NCI-H1048 (cell line): ENCODE measurements at places on chromosomes 11 and 22.

DNA sequence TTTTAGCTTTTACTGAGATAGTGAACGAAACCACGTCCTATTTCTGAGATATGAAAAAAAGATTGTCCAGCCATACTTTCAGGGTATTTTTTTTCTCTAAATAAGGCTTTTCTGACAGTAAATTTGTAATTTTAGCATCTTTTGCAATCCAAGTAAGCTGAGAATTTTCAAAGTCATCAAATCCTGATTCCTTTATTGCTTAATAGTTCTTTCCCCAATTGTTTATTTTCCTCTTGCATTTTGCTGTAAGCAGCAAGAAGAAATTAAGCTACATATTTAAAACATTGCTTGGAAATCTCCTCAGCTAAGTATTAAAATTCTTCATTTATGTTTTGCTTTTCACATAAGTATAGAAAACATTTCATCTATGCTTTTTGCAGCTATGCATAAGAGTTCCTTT lies 493.3 kb upstream of the CCDC179 start:
- DNase-seq: no peak

DNA sequence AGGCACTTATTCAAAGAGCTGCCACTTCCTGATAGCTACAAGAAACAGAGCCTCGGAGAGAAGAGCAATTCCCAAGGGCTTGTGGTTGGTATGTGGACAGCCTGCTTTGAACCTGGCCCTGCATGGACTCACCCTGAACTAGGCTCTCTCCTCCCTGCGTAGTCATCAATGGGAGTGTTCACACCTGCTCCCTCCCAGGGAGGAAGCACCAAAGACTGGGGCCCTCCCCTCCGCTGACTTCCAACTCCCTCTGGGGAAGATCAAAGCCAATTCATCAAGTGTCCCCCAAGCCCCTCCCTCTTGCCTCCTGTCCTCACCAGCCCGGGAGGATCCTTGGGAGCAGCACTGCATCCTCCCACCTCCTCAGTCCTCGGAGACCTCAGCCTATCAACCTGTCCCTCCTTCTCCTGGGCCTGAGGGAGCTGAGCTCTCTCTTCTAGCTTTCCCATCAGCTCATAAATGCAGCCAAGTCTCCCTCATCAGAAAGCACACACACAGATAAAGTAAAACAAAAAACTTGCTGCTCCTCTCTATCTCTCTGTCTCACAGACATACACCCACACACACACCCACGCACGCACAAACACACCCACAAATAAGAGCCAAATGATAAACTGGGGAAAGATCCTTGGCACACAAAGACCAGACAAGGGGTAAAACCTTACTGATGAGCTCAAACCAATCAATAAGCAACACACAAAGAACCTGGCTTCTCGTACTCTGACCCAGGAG lies 3.3 kb downstream of the A4GALT start:
- DNase-seq: no peak

DNA sequence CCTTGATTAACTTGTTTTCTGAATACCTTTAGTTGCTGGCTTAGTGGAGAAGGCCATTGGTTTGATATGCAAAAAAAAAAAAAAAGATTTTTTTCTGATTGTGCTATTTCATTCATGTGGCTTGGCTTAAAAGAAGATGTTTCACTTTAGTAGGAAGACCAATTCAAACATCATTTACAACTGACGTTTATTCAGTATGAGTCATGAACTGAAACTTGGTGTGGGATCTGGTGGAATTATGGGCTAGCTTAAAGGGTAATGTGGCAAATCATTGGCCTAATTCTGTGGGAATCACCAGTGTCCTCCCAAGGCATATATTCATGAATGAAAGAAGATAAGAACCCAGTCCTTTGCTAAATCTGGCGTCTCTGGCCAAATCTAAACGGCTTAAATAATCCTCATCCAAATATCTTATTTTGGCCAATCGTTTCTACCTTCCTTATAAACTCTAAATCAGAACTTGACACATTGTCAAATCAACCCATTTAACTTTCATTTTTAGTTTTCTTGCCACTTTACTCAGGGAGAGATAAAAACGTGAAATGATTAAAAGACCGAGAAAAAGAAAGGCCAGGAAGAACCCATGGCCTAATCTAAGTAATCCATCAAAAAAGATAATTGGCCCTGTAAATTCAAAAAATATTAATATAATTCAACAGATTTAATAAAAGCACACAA lies 77.0 kb downstream of the DDIAS start:
- no peak for DNase-seq

DNA sequence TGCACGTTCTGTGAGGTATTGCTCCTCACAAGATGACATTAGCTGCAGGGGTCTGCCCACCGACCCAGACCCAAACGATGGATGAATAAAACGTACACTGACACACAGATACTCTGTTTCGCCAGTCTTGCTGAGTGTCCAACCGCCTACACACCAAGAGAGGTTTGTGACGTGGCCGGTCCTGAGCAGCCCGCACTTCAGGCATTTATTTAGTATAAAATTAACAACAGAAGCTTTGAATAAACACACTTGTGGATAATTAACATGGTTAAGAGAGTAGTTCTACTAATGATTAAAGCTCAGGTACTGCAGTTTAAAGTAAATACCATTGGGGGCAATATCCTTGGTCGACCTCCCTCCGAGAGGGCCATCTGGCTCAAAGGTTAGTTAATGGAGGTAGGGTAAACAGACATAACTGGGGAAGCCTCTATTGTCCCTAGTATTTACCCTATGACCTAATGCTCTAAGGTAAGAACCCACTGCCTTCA lies 75.7 kb downstream of the CCDC83 start:
- no peak for DNase-seq

DNA sequence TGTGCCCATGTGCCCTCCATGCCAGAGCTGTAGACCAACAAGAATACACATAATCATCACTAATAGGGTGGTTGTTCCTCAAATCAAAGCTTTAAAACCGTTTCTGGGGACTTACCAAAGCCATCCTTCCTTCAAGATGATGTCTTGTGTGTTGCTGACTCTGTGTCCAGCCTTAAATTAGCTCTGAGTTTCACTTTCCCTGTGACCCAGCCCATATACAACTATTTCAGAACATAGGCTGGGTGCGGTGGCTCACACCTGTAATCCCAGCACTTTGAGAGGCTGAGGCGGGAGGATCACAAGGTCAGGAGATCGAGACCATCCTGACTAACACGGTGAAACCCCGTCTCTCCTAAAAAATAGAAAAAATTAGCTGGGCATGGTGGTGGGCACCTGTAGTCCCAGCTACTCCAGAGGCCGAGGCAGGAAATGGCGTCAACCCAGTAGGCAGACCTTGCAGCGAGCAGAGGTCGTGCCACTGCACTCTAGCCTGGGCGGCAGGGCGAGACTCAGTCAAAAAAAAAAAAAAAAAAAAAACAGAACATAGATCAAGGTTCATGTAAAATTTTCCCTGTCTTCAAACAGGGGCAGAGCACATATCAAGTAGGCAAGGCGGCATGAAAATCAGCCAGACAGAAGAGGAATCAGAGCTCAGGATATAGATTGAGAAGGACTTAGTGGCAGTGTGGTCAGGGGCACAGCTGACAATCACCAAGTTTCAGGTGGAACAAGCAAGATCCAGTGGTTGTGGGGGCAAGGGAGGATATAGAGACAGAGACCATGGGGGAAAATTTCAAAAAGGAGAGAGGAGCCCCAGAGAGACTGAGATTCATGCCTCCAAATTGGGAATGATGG lies at the start of gene PLAAT2:
Gene PLAAT2, minus strand, starts transcription at position 179 of the 855 bp plus-strand sequence. Its CDS starts 55 bp downstream, at position 124.
- no peak for DNase-seq

DNA sequence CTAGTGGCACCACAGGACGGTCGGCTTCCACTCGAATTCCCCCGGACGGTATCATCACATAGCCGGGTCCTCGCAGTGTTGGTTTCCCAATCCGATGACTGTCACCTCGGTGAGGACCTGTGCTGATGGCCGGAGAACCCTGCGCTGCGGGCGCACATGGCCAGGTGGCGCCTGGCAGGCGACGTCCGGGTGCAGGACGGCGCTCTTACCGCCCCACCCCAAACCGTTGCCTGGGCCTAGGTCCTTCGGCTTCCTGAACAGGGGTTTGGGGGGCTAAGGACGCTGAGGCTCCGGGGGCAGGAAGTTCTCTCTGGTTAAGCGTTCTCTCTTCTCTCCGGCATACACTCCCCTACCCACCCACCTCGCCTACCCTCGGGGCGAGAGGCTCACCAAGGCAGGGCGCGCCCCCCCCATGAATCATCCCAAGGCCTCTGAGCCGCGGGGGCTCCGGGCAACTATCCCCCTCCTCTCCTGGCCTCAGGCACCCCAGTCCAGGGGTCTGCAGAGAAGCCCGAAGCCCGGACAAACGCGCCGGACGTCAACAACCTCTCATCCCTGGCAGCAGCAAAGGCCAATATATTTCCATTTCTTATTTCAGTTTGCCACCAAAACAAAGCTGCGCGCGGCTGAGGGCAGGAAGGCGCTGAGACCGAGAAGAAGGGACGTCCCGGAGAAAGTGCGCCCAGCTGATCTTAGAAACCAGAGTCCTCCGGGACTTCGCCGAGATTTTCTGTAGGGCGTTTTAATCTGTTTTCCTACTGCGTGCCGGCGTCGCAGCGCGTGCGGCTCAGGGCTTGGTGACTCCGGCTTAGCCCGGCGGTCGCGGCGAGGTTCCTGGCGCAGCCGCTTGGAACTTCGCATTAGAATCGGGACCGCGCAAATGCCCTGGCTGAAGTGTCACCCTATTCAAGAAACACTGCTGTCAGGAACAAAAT lies 5.6 kb downstream of the ALX4 start:
- no peak for DNase-seq

DNA sequence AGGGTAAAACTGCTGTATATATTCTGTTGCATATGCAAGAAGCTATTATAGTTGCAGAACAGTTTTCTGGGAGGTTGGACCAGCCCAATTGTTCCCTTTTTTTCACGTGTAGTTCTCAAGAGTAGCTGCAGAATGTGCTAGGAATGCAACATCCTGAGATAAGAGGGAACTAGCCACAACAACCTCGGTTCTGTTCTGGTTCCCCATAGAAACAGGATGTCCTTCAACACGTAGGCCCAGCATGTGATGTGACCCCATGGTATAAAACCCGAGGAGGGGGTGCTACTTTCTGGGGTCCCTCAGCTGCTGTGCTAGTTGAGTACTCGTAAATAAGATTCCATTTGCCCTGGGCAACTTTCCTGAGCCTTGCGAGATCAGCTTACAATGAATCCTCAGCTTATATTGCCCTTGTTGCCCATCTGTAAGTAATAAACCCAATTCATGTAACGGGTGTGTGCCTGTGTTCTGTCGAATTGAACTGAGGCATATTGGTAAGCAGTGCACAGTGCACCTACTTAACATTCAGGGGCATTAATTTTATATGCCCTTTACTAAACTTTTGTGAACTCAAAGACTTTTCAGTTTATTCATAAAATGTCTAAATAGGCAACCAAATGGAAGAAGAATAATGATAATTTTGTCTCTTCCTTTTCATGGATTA lies 23.0 kb upstream of the TRAF6 start:
- DNase-seq: no peak

- DNase-seq: no peak
Observed at GRCh38 chr11:46521961-46522681, 71.7 kb downstream of the AMBRA1 start.

DNA sequence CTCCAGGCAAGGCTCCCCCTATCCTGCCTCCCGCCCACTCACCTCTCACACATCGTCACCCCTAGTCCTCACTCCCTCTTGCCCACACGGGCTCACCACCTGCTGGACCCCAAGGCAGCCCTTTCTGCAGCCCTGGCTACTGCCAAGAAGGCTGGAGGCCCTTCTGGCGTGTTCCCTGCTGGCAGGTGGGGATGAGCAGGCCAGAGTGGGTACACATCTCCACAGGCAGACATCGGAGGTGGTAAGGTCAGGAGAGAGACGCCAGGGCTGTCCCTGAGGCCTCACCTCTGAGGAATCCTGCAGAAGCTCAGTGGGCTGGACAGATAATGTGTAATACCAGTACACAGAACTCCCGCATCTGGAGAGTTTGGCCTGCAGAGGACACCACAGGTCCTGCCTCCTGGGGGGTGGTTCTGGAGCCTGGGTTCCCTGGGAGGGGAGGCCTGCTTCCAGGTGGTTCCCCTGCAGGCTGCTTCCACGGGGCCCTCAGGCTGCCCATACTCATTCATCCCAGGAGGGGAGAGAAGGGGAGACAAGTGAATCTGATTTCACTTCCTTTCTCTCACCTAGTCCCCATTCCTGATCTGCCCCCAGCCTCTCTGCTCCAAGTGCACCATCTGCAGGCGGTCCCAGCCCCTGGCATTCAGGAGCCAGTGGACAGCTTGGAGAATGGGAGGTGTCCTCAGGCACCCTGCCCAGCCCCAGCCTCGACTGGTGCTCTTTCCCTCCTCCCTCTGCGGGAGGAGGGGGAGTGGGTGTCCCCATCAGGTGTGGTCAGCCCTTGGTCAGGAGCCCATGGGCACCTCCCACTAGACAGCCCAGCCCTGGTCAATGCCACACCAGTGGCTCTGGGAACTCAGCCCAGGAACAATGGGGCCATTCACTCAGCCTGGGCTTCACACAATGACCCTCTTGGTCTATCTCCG lies 6.1 kb upstream of the CHST1 start:
- DNase-seq: no peak

GRCh38 chr11:72736452-72737069 lies 15.6 kb downstream of the ARAP1 start:
- no peak for DNase-seq

- DNase-seq: no peak
Observed at GRCh38 chr22:46812788-46813187, 50.3 kb downstream of the TBC1D22A start.

DNA sequence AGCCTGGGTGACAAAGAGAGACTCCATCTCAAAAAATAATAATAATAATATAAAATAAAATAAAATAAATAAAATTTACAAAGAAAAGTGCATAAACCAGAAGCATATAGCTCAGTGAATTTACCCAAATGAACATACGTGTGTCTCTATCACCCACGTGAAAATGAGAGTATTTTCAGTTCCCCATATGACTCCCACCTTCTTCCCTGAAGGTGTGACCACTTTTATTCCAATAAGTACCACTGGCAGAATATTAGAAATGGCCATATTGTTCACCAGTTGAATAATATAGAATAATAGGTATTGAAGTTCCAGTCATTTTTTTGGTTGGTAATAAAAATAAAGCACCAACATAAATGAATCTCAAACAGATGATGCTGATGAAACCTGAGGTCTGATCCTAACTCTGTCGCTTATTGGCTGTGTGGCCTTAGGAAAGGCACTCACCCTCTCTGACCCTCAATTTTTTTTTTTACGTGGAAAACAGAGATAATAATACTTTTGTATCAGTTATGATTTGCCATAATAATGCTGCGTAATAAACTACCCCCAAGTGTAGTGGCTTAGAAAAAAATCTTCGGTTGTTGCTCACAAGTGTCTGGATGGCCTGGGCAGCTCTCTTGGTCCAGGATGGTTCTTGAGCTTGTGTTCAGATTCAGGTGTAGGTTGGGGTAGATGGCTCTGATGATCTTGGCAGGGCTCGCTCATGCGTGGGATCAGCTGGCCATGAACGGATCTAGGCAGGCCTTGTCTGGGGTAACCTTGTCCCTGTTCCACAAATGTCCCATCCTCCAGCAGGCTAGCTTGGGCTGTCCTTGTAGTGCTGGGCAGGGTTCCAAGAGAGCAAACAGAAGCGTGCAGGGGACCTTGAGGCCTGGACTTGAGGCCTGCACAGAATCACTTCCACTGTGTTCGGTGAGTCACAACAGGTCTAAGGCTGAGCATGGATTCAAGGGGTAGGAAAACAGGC lies 88.1 kb downstream of the MYO18B start:
- no peak for DNase-seq
